Stimulated activated CD4-positive, alpha-beta T cell treated with anti-CD3 and anti-CD28 coated beads, TNF-alpha, amount 100 ng/mL, for 24 hours (primary cell): ENCODE measurements at places on chromosomes 11 and 22.

DNA sequence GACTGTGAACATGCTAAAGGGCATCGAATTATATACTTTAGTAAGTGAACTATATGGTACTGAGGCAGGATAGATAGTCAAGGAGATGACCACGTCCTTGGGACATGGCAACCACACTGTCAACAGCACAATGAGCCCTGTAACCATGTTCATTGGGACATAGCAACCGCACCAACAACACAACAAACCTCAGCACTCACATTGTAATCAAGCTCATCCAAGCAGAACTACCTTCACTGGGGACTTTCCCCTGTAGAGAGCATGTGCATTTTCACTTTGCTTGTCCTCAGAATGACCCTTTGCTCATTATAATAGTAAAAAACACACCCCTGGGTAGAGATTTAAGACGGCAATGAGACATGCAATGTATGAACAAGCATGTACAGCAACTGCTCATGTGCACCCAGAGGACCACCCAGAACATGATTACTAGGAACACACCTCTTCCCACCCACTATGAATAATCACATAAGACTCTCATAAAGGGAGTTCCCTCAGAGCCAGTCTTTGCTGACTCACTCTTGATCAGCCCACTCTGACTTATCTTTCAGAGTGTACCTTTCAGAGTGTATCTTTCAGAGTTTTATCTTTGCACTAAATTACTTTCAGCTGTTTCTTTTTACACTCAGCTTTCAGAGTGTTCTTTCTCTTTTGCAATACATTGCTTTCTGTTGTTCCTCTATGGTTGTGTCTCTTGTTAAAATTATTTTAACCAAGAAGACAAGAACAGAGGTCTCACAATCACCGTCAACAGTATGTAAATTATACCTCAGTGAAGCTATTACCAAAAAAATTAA lies 4.1 kb upstream of the PLAAT2 start:
- DNase-seq, result no peak

DNA sequence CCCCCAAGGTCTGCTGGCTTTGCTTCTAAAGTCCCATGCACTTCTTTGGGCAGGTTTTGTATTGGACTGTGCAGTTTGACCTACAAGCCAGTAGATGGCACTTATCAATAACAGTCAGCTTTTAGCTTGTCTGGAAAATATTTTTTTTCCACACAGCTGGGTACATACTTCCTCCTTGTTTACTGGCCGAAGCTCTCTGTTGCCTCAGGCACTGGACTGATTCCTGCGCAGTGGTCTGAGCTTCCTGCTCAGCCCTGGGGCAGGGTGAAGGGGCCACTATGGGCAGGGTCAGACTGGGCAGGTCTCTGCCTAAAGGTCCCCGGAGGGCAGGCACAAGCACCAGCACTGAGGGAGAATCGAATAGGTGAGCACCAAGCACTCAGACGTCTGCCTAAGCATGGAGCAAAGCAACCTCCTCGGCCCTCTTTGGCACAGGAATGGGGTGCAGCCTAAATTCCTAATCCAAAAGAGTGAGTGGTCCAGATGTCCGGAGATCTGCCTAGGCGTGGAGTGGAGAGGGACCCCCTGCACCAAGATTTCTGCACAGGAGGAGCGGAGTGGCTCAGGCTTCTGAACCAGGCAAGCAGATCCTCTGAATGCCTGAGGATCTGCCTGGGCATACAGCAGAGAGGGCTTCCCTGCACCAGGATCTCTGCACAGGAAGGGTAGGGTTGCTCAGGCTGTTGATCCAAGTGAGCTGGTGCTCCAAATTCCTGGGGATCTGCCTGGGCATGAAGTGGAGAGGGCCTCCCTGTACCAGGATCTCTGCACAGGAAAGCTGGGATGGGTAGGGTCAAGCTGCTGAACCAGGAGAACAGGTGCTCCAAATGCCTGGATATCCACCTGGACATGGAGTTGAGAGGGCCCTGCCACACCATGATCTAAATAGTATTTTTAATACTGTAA lies 105.9 kb upstream of the C11orf58 start:
- no peak for DNase-seq

GRCh38 chr11:59523541-59523940 lies 12.2 kb downstream of the OR4D9 start:
- no peak for DNase-seq

DNA sequence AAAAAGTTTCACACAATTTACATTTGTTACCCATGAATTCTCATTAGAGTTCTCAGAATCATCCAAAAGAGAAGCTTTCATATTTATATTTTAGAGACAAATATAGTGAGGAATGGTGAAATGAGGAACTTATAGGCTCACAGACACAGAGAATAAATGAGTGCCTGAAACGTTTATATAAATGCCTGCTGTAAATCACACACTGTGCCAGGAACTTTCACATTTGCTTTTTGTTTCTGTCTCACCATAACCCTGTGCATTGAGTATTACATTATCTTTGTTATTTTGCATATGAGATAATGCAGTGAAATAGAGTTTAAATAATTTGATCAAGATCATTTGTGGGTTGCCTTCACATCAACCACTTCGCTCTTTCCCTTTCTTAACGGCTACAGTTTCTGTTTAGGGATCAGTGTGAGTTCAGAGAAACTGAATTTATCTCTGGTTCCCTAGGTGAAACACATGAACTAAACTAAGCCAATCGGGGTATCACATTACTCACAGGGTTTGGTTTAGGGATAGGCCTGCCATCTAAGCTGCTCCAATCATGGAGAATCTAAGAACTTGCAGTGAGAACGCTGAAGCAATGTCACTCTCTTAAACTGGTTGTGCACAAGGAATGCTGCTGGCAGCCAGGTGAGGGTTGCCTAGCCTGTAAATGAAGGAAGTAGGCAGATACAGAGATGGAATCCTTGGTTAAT lies 1339.2 kb upstream of the TENM4 start:
- no peak for DNase-seq

DNA sequence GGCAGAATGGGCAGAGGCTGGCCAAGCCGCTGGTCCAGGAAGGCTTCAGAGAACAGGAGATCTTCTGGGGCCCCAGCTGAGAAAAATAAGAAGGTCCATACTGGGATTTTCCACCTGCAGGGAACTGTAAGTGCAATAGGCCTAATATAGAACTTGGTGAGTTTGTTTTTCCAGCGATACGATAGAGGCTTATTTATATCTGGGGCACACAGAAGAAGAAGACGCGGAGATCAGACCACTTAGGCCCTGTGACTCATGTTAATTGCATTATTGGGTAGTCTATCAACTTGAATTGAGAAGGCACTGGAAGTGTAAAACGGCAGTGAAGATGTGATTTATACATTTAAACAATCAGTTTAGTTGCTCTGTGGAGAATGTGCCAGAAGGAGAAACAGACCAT lies 7.7 kb upstream of the SRSF8 start:
- DNase-seq, result no peak

DNA sequence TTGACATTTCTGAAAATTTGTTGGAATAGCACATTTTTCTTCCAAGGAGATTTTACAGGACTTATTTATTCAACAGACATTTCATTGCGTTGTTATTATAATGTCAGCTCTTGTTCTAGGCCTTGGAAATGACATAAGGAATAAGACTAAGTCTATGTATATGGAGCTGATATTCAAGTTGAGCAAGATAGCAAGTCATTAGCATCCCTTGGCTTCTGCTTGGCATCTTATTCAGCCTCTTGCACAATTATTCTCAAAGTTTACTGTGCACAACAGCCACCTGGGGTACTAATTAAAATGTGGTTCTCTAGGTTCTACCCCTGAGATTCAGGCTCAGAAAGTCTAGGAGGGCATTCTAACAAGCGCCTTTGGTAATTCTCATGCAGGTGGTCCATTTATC lies 304.8 kb upstream of the DDI1 start:
- no peak for DNase-seq

- DNase-seq, result peak; percentile 68
Observed at GRCh38 chr22:19756288-19757128, 4.1 kb upstream of the TBX1 start.

GRCh38 chr11:14075118-14076078 lies 112.9 kb downstream of the SPON1 start:
- peak; percentile 49 for DNase-seq

DNA sequence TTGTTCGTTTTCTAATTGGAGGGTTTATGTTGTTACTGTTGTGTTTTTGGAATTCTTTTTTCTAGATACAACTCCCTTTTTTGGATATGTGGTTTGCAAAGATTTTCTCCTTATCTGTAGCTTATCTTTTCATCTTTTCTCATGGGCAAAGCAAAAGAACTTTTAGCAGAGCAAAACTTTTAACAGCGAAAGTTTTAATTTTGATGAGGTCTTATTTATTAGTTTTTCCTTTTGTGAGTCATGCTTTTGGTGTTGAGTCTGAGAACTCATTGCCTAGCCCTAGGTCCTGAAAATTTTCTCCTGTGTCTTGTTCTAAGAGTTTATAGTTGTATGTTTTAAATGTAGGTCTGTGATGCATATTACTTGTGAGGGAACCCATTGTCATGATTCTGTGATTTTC lies 99.4 kb downstream of the TEAD1 start:
- no peak for DNase-seq

DNA sequence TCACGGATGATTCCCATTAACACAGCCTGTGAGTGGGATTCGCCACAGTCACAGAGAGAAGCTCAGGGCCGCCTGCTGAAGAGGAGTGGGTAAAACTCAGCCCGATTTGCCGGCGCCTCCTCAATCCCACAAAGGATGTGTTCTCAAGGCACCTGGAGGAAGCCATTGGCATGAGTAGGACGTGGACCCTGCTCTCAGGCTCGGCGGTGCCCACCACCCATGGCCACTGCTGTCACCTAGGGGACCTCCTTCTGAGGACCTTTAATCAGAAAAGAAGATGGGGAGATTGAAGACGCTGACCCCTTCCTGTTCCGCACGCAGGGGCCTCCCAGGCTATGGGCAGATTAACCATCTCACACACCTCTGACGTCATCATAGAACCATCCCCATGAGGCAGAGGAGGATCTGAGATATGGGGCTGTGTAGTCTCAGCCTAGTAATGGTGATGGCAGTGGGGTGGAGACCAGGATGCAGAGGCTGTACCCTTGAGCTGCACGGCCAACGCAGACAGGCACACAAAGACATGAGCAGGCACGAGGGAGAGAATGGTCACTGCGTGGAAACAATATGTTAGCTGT lies 571.8 kb downstream of the BRD1 start:
- DNase-seq, result no peak

DNA sequence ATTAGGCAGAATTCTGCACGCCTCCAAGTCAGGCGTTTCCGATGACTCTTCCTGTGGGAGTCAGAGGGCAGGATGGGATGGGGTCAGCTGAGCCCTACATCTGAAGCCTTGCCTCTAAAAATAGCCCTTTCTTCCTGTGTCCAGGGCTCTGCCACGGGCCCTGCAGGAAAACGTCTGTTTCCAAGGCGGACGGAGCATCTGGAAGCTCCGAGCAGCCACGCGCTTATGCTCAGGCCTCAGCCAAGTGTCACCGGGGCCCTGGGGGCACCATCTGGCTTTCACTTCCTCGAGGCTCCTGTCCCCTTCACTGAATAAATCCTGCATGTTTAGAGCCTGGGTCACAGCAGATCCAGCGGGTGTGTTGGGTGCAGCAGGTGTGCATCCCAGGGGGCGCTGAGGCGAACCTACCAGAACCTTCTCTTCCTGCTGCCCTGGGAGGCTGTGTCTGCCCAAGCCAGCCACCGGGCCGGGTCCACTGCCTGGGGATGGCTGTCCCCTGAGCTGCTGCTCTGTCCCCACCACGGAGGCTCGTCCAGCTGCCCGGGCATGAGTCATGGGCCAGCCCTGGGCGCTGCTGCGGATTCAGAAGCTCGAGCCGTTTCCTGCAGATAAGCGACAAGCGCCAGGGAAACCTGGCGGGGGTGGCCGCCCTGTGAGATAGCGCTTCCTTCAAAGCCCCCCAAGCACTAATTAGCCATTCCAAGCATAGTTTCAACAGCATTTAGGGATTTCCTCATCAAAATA lies 32.0 kb upstream of the LINC01488 start:
- DNase-seq, result no peak

- no peak for DNase-seq
Observed at GRCh38 chr11:4185561-4185960, 91.0 kb downstream of the RRM1 start.

DNA sequence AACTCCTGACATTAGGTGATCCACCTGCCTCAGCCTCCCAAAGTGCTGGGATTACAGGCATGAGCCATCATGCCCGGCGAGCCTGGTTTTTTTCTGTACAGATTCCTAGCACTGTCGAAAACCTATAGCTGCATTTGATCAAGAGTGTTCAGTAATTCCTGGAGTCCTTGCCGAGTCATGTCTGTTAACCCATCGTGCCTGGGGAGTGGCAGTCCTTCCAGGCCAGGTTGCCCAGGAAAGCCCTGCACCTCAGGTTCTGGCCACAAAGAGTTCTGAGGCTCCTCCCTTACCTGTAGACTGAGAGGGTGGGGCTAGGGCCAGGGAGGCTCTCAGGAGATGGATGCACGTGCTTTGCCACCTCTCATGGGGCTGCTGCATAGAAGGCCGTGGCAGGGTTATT lies 17.0 kb downstream of the YDJC start:
- no peak for DNase-seq

DNA sequence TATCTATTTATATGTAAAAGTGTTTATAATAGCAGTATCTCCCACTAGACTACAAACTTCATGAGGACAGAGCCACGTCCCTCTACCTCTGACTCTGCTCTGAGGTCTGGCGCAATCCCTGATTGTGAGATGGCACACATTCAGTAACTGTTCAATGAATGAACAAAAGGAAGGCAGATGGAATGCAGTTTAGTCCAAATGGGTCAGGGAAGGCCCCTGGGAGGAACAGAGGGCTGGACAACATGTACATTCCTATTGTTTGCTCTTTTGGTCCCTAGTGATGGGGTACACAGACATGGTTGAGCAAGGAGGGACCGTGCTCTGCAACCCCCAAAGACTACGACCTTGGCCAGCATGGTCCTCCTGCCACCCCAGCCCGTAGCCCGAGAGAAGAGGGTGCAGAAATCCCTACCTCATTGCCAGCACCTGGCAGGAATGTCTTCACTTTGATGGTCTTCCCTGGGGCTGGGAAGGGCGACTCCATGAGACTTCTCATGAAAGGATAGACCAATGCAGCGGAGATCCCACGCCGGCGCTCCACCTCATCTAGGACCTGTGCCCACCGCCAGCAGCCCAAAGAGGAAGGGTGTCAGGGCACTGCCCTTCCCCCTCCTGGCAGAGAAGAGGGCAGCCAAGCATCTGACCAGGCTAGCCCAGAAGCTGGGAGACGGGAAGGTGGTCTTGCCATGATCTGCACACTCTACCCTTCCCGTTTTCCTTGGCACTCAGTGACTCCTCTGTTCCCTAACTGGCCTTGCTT lies 24.3 kb downstream of the RPL27A start:
- no peak for DNase-seq

DNA sequence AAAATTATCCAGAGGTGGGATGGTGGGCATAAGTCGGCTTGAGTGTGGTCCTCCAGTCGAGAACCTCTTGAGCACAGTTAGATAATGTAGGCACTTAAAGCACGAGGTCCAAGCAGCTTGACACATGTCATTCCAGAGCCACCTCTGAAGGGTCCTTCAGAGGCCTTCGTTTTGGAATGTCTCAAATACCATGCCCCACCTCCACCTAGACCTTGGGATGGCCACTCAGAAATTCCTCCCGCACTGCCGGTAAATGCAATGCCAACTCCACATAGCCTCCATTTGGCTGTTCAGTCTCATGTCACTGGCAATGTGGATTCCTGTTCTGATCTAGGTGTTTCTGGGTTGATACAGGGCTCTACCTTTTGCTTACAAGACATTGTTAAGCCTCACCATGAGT lies 43.9 kb downstream of the BDNF start:
- no peak for DNase-seq
